GF-D8 (cell line): ENCODE measurements at places on chromosomes 16 and 17.

DNA sequence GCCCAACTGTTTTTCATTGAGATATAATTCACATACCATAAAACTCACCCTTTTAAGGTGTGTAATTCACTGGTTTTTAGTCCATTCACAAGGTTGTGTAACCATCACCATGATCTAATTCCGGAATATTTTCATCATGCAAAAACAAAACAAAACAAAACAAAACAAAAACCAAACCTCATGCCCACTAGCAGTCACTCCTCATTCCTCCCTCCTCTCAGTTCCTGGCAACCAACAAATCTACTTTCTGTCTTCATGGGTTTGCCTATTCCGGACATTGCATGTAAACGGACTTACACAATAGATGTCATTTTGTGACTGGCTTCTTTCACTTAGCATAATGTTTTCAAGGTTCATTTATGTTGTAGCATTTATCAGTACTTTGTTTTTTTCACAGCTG is 4.5 kb upstream of the NOD2 start:
- DNase-seq = no peak

DNA sequence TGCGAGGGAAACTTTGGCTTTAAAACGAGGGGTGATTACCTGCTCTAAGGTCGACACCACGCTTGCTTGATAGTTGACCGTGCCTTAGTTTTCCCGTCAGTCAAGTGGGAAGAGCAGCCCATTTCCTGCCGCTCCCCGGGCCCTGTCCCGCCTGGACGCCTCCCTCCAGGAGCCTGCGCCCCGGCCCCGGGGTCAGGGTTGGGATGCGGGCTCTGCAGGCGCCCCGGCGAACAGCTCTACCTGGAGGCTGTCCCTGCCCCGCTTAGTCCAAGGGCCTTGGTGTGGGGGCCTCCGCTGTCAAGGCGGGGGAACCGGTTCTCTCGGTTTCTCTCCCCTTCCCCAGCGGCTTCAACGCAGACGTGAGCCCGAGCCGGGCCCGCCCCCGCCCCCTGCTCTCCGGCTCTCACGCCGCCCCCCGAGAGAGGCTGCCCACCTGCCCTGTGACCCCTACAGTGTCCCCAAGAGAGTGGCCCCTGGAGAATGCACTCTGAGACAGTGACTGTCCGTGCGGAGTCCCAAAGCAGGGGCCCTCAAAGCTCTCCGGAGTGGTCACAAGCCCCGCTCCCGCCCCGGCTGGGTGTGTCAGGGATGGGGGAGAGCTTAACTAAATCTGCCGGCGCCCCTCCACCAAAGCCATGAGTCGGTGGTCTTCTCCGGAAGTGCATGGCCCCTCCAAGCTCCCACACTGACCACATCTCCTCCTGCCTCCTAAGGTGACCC is 117.4 kb upstream of the SMURF2 start:
- DNase-seq = no peak

GRCh38 chr17:78450696-78451345 is 72.4 kb downstream of the PGS1 start:
- DNase-seq = no peak

DNA sequence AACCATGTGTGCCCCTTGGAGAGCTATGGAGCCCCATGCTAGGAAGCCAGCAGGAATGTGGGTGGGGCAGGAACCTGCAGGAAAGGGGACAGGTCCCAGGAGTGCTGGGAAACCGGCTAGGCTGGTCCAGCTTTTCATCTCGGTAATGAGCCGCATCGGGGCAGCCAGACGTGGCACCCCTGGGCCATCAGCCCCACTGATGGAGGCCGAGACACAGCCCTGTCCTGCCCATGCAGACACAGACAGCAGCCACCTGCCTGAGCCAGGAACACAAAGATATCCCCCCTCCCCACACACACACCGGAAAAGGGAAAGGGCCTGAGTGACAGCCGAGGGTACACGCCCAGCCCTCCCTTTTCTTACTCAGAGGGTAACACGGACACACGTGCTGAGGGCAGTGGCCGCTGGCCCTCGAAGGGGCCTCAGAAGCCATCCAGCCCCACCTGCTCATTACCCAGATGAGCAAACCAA is 18.1 kb downstream of the PPL start:
- DNase-seq = no peak

DNA sequence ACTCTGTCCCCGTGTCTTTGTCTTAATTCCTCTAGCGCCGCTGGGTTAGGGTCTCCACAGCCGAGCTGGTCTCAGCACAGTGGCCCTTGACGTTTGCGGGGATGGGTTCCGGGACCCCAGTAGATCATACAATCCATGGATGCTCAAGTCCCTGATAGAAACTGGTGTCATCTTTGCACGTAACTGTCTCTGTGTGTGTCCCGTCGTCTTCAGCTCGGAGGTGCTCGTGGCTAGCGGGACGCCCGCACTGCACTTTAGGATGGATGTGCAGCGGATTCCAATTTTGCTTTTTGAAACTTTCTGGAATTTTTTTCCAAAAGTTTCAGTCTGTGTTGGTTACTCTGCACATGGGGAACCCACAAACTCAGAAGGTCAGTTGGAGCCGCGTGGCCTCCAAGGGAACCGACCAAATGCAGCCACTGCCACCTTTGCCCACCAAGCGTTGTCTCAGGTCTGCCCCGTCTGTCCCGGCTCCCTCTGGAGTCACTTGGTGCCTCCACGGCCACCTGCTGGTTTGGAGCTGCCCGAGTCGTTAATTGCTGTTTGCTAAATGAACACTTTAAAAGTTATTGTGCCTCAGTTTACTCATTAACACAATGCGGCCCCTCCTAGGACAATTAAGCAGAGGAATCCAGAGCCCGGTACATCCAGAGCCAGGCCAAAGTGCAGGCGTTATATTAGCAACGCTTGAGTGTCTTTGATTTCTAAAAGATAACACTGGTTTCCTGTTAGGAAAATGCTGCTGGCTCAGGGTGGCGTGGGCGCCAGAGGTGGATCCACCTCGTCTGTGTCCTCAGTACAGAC is 5.3 kb upstream of the DPEP1 start:
- no peak for DNase-seq

DNA sequence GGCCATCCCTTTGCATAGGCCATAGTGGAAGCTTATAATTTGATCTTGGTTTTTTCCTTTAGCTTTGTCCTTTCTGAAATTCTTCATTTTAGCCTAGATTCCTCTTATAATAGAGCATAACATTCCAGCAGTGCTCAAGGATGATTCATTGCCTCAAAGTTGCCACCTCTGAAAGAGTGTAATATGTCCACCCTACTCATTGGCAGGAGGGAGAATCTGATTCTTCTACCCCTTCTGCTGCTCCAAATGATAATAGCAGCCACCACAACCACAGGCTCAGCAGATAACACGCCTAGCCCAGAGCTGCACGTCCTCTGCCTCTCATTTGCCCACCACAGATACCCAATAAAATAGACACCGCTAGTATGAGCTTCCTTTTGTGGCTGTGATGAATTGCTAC is 337.4 kb upstream of the HSBP1 start:
- no peak for DNase-seq

DNA sequence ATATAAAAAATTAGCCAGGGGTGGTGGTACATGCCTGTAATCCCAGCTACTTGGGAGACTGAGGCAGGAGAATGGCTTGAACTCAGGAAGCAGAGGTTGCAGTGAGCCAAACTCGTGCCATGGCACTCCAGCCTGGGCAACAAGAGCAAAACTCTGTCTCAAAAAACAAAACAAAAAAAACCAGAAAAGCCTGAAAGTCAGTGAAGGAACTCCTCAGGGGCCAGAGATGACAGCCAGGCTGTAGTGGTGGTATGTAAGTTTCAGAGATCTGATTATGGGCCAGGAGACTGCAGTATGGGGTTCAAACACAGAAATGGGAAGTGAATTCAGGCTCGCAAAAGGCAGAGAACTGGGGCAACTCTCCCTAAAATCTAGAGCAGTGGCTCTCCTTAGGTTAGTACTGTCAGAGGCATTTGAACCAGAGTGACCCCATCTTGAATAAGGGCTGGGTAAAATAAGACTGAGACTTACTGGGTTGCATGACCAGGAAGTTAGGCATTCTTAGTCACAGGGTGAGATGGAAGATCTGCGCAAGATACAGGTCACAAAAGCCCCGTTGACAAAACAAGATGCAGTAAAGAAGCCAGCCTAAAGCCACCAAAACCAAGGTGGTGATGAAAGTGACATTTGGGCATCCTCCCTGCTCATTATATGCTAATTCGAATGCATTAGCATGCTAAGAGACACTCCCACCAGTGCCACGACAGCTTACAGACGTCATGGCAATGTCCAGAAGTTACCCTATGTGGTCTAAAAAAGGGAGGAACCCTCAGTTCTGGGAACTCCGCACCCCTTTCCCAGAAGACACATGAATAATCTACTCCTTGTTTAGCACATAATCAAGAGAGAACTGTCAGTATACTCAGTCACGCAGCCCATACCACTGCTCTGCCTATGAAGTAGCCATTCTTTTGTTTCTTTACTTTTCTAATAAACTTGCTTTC is 120.2 kb upstream of the XYLT1 start:
- no peak for DNase-seq

- no peak for DNase-seq
Measured at GRCh38 chr16:14600164-14600563, 29.9 kb downstream of the PARN start.

GRCh38 chr17:76492123-76492988 is 8.9 kb downstream of the RHBDF2 start:
- DNase-seq = peak; percentile 92

GRCh38 chr16:28042811-28043210 is 20.7 kb downstream of the GSG1L start:
- DNase-seq = no peak

DNA sequence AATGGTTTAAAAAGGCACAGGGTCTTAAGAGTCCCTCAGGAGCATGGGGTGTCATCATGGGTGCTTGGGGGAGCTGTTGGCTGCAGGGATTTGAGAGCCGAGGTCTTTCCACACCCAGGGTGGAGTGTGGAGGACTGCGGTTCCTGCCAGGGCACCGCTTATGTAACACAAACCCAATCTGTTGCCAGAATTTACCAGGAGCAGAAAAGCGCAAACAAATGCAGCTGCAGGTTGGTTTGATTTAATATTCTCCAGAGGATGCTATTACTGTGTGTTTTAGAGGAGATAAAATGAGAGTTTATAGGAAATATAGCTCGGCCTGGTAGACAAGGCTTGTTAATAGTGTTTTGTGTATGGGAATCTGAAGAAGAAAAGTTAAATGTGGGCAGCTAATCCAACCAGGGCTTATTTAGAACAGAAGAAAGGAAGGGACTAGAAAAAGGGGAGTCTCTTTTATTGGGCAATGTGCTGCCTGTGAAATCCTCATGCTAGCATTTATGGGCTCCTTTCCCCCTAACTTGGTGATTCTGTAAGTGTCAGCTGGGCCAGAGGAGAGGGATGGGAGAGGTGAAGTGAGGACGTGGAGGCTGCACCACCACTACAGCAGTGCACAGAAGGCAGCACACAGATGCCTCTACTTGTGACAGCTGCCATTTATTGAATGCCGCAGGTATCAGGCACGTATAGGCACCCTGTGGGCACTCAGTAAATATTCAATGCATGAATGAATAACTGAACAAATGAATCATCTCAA is 174.7 kb downstream of the KATNIP start:
- DNase-seq = peak; percentile 4

- peak; percentile 25 for DNase-seq
Measured at GRCh38 chr17:76408037-76408849, 23.8 kb downstream of the SPHK1 start.

GRCh38 chr17:3892095-3892998 is 506 bp downstream of the CAMKK1 start:
- peak; percentile 34 for DNase-seq

GRCh38 chr17:16943032-16943352 is 28.9 kb downstream of the TNFRSF13B start:
- DNase-seq = no peak

DNA sequence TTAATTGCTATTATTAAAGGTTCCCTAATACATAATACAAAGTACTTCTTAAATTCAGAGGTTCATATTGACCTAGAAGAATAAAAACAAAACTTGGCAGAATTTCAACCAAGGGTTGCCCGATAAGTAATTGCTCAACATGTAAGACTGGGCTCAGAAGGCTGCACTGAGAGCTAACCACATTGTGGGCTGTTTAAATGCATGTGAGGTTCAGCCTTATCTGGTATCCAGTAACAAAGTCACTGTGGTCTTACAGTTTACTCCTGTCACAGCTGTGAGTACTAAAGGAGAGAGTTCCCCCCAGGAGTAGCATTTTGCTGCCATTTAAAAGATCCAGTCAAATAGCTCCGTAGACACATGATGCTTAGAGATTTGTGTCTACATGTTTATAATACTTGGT is 1.6 kb upstream of the DHRS11 start:
- DNase-seq = peak; percentile 75

DNA sequence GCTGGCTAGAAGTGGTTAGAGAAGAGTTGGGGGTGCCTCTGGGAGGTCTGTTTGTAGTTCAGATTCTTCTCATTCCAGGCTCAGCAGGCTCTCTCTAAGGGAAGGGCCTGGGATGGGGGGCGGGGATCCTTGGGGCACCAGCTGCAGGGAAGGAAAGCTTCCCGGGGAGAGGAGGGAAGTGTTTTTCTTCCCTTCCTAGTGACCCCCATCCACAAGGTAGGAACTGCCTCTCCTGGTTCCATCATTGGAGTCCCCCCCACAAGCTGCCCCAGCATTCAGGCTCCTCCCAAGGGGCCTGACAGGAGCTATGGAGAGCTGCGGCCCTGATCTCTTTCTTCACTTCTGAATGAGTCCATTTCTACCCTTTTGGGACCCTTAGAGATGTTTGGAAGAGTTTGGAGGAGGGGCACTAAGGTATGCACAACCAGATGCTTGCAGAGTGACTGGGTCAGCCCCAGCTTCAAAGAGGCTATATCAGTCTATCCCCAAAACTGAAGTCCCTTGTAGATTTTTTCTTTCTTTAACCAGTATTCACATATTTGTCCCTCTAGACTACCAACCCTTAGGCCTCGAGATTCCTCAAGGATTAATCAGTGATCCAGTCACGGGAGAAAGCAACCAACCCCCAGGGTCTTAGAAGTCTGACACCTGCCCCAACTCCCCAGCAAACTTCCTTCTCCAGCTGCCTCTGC is 13.9 kb upstream of the FZD2 start:
- DNase-seq = no peak

DNA sequence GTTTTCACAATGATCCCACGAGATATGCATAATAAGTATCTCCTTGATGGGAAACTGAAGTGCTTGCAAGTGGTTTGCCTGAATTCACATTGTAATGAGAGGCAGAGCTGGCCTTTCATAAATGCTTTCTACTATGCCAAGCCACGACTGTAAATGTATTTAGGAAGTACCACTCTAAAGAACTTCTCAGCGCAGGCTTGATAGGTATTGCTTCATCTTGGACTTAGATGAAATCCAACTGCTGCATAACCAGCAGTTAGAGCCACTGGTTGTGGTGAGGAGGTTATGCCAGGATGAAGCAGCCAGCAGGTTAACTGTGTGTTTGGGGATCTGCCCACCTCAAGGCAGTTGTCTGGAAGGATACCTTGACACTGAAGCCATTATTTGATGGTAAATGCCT is 26.8 kb downstream of the MARCHF10 start:
- DNase-seq = no peak

DNA sequence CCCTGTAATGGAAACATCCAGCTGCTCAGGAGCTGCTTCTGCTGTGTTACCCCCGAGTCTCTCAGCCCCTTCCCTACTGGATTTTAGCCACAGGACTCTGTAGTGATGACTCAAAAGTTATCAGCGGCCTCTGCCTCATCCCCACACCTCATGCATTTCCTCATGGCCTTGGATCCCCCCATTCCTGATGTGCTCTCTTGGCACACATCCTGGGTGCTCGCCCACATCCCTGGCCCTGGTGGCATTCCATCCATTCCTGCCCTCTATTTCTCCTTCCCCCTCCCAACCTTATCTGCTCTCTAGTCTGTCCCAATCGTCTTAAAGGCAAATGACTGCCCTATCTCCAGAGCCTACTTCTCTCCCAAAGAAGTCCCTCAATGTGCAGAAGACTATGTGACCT is 24.6 kb downstream of the MARF1 start:
- no peak for DNase-seq
